ENCODE measurements at places on chromosomes 6 and 20.
A peak's percentile ranks its signal among the peaks of the same experiment; 100 is the strongest.

- no peak for DNase-seq
These were observed 250.4 kb downstream of the C6orf118 start for GRCh38 chr6:165059032-165059431.

GRCh38 chr6:17207281-17207680 lies 73.9 kb upstream of the RBM24 start:
- DNase-seq, result no peak

DNA sequence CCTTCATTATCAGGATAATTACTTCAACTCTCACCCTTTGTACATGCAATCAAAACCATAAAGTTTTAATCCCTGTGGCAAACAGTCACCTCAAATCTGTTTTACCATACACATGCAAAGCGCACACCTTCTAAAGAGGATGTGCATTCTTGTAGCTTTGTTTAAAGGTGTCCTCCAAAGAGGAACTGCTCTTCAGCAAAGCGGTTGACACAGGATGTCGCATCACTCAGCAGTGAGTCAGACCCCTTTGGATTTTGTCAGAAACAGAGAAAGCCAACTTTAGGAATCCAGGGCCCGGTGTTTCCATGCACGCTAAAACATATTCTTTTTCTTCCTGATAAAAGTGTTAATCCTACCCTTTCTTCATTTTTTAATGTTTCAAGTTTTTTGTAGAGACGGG lies 268.3 kb upstream of the ARID1B start:
- DNase-seq, result no peak

- no peak for DNase-seq
These were observed 545 bp downstream of the FNDC1 start for GRCh38 chr6:159169557-159170332.

- DNase-seq, result no peak
These were observed 95.2 kb downstream of the DOK5 start for GRCh38 chr20:54570561-54570960.

- no peak for DNase-seq
These were observed 164.5 kb upstream of the SLC24A3 start for GRCh38 chr20:19047951-19048296.

DNA sequence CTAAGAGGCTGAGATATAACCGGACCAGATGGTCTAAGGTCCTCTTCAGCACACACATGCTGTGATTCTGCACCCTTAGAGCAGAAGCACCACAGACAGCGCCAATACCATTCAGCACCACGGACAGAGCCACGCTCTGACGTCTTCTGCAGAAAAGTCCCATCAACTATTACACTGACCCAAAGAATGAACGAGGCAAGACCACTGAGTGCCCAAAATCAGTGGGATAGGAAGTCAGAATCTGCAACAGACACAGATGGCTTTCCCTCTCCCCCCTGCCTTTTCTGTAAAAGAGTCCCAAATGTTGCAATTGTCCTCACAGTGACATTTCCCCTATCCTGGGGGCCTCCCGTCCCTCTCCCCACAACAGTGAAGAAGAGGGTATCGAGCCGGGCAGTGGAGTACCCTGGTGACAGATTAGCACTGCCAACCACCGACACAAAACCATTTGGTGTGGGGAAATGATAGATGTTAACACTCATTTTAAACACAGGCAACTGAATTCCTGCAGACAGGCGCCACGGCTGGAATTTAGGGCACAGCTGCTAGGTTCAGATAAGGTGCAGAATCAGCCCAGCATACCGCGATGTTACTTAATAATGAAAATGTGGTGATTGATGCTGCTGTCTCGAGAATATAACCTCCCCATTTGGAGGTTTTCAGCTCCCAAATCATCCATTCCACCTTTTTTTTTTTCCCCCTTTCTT lies 66.6 kb upstream of the CTNNBL1 start:
- no peak for DNase-seq

GRCh38 chr20:36585410-36586125 lies 12.2 kb downstream of the TGIF2 start:
- no peak for DNase-seq

- no peak for DNase-seq
These were observed 21.0 kb downstream of the EPB41L1 start for GRCh38 chr20:36175475-36175995.

DNA sequence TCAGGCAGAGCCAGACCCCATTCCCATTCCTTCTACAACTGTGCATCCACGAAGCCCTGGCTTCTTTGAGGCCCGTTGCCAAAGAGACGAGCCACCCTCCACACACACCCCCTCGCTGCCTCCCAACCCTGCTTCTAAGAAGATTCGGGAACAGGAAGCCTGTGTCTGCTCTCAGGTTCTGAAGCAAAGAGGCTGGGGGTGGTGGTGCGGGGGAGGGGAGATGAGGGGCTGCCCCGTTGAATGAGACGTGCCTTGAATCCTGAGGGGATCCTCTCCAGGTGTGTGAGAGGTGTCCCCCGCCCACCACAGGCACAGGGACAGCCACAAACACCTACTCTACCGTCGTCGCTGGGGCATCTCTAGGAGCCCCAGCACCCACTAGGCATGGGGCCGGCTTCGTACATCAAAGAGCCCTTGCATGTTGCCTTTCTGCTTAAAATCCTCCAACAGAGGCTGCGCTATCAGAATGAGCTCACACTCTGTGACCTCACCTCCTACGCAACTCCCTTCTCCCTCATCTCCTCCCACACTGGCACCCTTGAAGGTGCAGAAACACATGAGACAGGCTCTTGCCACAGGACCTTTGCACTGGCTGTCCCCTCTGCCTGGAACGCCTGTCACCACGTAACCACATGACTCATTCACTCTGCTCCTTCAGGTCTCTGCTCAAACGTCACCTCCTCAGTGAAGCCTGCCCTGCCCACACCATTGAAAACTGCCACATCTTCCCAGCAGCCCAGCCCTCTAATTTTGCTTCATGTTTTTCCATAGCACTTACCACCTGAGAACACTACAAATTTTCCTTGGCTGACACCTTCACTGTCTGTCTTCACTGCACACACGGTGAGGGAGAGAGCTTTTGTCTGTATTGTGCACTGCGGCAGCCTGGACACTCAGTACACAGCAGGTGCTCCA lies 58.5 kb downstream of the PREX1 start:
- peak; percentile 82 for DNase-seq

GRCh38 chr6:108157234-108157980 lies 8.4 kb upstream of the NR2E1 start:
- no peak for DNase-seq

- DNase-seq, result no peak
These were observed 755.7 kb downstream of the GRIK2 start for GRCh38 chr6:102149191-102149590.

Data from activated CD8-positive, alpha-beta memory T cell treated with anti-CD3 and anti-CD28 coated beads for 1 hour (primary cell).